ENCODE measurements at places on chromosomes 4 and X. TPM values are rescaled to one million over a fixed set of nuclear protein-coding genes. Genes with fewer than 3 reads are reported as not detected.

Gene TACC3
- total RNA-seq, result 34.9 TPM

Gene PDCL2
- total RNA-seq, result not detected

Gene FAM9B
- total RNA-seq, result not detected

Gene PAGE2B
- not detected for total RNA-seq

Gene TMEM47
- 4.7 TPM for total RNA-seq

Gene EDA
- 1.2 TPM for total RNA-seq

Gene SOWAHB
- total RNA-seq, result not detected

Gene CITED1
- 3.1 TPM for total RNA-seq

Gene UGT2B7
- total RNA-seq, result not detected

DNA sequence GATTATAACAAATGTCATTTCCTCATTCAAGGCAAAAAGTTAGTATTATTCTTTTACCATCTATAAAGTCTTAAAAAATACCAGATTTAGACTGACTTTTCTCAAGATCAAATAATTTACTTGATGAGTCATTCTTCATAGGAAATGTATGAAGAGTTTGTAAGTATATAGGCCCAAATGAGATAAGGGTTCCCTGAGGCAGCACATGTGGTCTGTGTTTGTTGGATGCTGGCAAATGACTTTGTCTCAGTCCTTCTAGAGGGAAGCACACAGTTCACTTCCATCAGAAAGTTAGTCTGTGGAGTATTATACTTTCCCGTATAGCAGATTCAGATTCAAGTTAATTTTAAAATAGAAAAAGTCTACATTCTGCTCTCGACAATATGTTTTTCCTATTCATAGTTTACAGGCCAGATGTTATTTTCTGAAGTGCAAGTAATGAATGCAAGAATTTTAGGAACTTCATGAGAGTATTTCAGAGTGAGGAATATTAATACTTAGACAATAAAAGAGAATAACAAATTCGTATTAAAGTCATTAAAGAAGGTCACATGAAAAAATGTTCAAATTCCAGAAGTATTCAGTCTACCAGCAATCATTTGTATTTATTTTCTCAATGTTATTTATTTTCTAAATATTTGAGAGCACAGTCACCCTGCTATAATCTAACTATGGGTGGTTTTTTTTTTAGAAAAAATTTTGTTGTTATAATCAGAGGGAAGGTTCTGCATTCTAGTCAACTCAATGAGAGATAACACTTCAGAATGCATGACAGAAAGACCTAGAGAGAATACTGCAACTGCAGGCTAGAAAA is 601.8 kb upstream of the ZFP42 start:
- DNase-seq, result no peak

GRCh38 chr4:132587626-132588025 is 561.5 kb upstream of the PCDH10 start:
- DNase-seq, result no peak

- no peak for DNase-seq
Observed at GRCh38 chrX:132009350-132009749, 13.8 kb upstream of the STK26 start.

DNA sequence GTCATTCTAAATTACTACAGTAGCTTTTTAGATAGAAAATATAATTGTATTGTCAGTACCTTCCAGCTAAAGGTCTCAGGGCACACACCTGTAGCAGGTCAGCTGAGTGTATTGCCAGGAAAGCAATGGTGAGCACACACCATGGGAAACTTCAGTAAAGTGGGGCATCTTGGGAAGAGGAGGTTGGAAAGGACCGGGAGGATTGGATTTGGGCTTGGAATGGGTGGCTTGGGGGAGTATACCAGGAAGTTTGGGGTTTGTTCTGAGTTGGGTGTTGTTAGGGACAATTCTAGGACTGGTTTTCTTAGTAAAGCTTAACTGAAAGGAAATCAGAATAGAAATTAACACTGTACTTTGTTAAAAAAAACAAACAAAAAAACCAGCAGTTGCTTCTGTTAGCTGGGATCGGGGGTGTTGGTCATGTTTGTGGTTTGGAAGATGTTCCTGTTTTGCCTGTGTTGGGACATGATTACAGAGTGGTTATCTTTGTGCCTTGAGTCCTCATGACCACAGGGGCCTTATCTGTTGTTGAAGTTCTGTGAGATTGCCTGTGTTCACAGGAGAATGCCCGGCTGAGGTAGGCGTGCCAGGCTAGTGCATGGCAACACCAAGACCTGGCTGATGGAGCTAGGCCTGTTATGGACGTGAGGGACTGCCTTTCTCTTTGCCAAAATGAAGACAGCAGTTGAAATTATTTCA is 35.1 kb downstream of the PRIMPOL start:
- no peak for DNase-seq

- DNase-seq, result no peak
Observed at GRCh38 chrX:27860337-27860736, 52.5 kb downstream of the MAGEB10 start.

DNA sequence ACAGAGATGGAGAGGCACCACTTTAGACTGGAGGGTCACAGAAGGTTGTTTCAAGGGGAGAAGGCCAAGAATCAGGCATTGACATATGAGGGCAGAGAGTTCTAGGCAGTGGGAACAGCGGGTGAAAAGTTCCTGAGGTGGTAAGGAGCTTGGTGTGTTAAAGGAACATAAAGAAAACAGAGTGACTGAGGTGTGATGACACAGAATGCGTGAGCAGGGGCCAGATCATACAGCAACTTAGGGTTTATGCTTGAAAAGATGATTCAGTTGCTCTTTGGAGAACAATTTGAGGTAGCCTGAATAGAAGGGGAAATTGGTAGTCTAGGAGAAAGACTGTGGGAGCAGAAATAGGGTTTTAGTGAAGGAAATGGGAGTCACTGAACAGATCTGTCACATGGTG is 179.2 kb downstream of the AMELX start:
- no peak for DNase-seq

GRCh38 chr4:138190452-138190858 is 51.7 kb downstream of the SLC7A11 start:
- DNase-seq, result no peak

GRCh38 chr4:139938414-139938813 is 215.6 kb downstream of the MAML3 start:
- DNase-seq, result no peak

- no peak for DNase-seq
Observed at GRCh38 chrX:134570509-134570846, 87.8 kb downstream of the PLAC1 start.

- DNase-seq, result peak; percentile 39
Observed at GRCh38 chrX:132489578-132490419, 961 bp upstream of the MBNL3 start.

- DNase-seq, result no peak
Observed at GRCh38 chr4:10441512-10441911, 15.7 kb downstream of the ZNF518B start.

DNA sequence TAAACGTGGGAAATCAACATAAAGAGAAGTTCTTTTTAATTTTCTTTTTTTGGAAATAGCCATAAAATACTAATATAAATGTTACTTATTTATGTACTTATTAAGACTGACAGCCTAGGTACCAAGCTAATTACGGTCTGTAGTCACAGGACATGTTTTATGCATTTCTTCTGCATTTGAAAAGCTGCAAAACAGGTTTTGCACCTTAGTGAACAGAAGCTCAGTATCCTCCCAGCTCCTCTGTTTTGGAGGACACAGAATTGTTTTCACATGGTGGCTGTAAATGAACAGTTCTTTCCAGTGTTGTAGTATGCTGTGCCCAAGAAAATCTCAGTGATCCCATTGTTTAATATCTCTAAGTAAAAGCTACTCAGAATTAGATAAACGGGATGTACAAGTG is 1788.0 kb upstream of the TENM3 start:
- no peak for DNase-seq

DNA sequence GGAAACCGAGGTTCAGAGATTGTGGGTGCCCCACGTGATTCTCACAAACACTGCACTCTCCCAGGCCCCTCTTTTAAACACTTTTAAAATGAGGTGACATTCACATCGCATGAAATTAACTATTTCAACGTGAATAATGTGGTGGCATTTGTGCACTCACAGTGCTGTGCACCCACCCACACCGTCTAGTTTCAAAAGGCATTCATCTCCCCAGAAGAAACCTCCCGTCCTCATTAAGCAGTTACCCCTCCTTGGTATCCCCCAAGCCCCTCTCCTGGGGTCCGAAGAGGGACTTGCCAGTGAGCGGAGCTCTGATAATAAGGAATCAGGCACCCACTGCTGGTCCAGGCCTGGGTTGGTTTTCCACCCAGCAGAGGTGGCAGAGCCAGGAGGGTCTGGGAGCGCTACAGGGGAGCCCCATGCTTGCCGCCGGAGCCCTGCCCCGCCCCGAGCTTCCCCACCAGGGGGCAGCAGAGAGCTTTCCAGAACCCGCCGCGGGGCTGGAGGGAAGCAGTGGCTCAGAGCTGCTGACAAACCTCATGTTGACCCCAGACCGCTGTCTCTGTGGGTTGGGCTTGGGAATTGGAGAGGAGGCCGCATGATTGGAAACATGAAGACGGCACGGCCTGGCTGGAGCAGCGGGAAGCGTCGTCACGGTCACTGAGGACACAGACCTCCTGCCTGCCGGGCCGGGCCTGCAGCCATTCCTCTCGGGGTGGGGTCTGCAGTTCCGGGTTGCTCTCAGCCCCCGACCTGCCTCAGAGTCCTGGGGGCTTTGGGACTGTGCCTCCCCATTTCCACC is 27.5 kb upstream of the HTRA3 start:
- DNase-seq, result peak; percentile 81

DNA sequence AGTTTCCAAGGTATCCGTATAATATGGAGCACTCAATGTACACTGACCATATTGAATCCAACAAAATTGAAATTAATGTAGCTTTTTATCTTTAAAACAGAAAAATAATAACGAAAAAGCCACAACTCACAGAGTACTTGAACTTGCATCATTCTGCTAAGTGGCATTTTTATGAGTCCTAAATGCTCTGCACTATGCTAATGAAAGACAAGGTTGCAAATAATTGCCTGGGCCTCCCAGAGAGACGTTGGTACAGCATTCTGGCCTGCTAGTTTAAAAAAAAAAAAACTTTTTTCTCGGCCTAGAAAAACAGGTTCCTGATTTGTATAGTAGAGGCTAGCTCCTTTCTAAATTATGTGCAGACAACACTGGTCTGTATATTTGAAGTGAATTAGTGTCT is 4.3 kb upstream of the FAM9B start:
- no peak for DNase-seq

GRCh38 chrX:10244915-10245622 is 88.3 kb downstream of the CLCN4 start:
- DNase-seq, result no peak

- no peak for DNase-seq
Observed at GRCh38 chr4:94551643-94552564, 100.2 kb downstream of the PDLIM5 start.

DNA sequence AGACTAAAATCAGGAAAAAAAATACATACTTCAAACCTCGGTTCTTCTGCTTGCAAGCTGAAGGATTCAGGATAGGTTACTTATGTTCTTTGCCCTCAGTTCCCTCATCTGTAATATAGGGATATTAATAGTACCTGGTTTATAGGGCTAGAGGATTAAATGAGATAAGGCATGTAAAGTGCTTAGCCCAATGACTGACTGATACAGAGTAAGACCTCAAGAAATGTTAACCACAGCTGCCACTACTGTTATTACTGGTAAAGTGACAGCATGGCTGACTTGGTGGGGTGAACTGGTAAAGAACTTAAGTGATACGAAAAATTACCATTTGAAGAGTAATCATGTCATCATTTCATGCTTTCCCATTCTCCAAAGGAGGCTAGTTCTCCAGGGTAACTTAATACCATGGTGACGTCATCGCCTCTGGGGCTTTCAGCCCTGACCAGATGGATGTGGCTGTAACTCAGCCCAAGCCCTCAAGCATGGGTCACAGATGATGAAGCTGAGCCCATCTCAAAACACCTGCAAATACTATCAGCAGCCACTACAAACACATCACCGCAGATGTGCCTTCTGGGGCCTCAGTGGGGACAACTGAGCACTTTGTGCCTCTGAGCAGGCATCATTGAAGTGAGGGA is 44.5 kb upstream of the SCML1 start:
- DNase-seq, result peak; percentile 55

DNA sequence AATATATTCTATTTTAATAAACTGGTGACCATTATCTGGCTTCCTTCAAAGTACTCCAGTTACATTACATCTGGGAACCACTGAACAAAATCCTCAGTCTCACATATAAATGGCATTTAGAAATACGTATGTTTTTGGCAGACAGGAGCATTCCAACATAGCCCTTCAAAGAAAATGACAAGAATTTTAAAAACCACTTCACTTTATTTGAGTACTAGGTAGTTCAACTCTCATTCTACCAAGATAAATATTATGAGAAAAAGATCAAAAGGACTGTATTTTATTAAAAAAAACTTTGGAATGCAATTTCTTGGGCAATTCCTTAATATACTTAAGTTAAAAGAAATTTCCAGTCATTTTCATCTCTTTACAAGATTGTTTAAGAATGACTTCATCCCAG is 17.6 kb downstream of the TNIP3 start:
- DNase-seq, result no peak

DNA sequence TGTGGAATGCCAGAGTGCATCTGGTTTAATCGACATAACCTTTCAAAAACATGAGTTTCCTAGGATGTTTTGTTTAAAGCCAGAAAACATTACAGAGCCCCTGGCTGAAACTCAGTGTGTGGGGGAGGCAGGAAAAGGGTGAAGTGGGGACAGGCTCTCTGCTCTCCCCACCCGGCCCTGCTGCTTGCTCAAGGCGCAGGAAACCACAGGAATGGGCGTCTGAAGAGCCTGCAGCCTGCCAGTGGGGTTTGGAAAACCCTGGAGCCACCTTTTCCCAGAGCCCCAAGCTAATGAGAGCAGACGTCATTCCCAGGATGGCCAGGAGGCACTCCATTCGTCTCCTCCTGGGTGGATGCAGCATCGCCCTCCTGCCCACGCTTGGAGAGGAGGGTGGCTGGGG is 240.6 kb downstream of the AFAP1 start:
- DNase-seq, result peak; percentile 77

Measured in Daoy (cell line).